ENCODE measurements at places on chromosomes 7 and 10.

GRCh38 chr10:29877793-29878491 is 181.4 kb downstream of the JCAD start:
- DNase-seq, result no peak

- DNase-seq, result peak; percentile 11
Measured at GRCh38 chr7:95396136-95397032, at the start of gene PON3. Gene PON3, minus strand, starts transcription at chr7:95396375. Its CDS starts 25 bp downstream, at chr7:95396350.

DNA sequence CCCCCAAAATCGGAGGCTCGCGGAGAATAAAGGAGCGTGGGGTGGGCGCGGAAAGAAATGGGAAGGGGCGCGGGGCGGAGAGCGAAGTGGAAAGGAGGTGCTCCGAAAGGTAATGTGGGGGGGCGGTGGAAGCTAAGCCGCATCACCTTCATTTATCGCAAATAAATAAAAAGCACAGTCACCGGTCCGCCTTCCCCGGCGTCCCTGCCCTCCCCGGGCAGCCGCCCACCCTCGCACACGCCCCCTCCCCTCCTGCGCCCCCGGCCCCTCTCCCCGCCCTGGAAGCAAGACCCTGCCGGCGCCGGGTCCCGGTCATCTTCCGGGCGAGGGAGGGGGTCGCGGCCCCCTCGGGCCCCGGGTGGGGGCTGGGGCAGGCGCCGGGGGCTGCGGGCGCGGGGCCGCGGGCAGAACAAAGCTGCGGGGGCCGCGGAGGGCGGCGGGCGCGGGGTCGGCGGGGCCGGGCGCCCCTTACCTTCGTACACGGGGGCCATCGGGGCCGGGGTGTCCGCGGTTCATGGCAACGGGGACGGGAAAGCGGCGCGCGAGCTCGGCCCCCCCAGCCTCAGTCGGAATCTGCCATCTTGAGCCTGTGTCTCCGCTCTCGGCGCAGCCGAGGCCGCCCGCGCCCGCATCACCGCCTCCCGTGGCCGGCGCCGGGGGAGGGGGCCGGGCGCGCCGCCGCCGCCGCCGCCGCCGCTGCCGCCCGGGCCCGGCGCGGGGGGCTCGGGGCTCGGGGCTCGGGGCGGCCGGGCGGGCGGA is 486 bp downstream of the HIPK2 start:
- DNase-seq, result peak; percentile 45

GRCh38 chr10:12661671-12662070 is 312.3 kb downstream of the CAMK1D start:
- DNase-seq, result no peak

- DNase-seq, result no peak
Measured at GRCh38 chr10:14001298-14002040, 329.3 kb downstream of the FRMD4A start.

GRCh38 chr7:124801330-124801895 is 35.8 kb upstream of the GPR37 start:
- DNase-seq, result no peak

DNA sequence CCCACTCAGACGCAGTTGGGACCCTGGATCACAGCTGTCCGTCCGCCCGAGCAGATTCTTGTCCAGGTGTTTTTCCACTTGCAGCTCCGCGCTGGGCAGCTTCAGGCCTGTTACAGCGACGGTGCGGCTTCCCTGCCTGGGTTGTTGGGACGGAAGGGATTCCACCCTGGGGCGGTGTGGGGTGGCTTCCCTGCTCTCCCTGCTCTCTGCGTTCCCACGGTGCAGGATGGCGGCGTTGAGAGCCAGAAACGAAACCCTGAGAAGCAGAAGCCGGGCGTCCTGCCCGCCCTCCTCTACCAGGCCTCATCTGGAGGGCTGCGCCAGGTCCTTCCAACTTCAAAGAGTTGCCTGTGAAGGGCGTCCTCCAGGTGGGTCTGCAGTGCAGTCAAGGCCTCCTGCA is 194.4 kb downstream of the ADARB2 start:
- DNase-seq, result no peak

DNA sequence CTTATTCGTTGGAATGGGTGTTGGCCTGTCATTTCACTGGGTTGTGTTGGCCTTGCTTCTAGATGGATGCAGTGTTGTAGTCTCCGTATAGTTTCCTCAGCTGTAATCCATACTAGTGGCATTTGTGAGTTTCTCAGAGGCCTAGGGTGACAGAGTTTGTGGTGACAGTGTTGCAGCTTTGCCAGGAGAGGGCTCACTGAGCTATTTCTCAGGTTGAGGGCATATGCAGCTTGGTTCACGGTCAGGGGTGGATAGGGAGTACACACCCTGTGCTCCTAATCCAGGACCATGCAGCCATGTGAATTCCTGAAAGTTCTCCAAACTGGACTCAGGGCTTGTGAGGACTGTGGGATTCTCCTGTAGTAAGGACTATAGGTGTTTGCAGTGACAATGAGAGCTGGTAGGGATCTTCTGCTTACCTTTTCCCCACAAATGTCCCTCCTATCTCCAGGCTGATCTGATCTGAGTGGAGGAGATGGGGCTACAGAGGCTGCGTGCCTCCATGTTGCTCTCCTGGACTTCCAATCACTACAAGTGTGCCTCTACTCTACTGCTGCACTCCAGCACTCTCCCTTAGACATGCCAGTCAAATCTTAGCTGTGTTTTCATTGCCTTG is 229.0 kb downstream of the STK31 start:
- peak; percentile 7 for DNase-seq

DNA sequence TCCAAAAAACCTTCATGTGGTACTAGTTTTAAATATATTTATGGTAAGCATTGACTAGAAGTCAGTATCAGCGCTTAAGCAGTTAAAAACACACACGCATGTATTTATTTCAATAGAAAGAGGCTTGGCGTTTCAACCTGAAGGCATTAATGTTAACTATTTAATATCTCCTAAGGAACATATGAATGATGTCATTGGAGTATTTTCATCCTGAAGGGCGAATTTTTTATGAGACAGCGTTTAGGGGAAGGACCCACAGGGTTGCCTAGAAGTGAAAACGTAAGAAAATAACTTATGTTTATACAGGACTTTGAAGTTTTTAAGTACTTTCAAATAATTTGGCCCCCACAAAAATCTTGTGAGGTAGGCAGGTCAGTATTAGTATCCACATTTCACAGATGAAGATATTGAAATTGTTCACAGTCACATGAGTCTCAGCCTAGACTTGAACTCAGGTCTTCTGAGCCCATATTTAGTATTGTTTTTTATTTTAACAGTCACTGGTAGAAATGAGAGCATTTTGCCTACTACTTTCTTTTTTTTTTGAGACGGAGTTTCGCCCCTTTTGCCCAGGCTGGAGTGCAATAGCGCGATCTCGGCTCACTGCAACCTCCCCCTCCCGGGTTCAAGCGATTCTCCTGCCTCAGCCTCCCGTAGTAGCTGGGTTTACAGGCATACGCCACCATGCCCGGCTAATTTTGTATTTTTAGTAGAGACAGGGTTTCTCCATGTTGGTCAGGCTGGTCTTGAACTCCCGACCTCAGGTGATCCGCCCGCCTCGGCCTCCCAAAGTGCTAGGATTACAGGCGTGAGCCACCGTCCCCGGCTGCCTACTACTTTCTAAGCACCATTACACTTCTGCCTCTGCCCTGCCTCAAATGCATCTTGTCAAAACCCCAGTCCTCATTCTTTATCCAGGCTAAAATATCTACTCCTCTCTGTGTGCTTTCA is 1.8 kb downstream of the SLK start:
- peak; percentile 33 for DNase-seq

GRCh38 chr7:128017862-128018845 is 13.1 kb downstream of the LRRC4 start:
- no peak for DNase-seq

DNA sequence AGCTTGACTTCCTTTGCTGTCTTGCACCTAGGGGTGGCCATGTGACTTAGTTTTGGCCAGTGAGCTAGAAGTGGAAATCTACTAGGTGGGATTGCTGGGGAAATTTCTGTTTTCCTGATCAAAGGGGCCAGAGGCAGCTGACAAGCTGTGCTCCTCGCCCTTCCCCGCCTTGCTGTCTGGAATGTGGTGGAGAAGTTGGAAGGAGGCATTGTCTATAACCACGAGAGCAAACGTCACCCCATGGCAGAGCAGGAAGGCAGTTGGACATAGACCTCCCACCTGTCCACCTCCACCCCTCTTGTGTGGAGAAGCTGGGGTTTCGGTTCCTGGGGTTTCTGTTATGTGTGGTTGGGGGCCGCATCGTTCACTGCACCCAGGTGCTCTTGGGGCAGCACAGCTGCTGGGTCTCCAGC is 7.3 kb downstream of the SFRP5 start:
- no peak for DNase-seq

DNA sequence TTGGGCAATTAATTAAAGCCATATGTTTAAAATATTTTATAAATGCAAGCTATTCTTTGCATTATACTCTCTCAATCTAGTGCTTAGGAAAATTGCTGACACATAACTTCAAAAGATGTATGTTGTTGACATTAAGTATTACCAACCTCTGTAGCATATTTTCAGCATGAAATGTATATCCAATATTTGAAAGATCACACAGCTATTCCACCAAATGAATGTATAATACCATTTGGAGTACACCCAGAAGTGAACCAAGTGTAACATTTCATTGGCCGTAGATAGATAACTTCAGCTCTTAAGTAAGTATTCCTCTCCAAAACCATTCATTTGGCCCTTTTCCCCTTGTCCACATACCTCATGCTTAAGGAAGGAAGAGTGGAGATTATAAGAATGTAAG is 104.6 kb downstream of the HECTD2 start:
- DNase-seq, result no peak

DNA sequence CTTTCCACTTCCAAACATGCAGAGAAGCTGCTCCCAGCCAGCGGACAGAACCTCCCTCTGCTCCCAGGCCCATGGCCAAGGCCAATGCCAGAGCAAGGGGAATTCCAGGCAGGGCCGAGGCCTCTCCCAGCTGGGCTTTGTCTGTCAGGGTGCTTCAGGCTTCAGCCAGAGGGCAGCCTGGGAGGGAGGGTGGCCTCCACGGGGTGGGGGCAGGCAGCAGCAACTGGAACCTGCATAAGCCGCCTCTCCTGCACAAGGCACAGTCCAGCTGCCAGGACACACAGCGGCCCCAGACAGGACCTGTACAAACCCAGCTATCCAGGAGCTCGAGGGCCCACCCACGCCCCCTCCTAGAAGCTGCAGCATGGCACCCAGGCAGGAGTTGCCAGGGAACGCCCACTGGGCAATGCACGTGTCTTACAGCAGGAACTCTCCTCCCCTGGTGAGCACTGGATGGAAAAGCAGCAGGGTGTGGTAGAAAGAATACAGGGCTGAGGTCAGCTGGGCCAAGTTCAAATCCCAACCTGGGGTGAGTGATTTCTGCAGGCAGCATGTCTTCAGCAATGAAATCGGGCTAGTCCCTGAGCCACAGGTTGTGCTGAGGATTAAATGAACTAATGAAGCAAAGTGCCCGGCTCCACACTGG is 7.6 kb downstream of the FAM53B start:
- no peak for DNase-seq

GRCh38 chr7:51666751-51667150 is 350.1 kb upstream of the COBL start:
- no peak for DNase-seq

DNA sequence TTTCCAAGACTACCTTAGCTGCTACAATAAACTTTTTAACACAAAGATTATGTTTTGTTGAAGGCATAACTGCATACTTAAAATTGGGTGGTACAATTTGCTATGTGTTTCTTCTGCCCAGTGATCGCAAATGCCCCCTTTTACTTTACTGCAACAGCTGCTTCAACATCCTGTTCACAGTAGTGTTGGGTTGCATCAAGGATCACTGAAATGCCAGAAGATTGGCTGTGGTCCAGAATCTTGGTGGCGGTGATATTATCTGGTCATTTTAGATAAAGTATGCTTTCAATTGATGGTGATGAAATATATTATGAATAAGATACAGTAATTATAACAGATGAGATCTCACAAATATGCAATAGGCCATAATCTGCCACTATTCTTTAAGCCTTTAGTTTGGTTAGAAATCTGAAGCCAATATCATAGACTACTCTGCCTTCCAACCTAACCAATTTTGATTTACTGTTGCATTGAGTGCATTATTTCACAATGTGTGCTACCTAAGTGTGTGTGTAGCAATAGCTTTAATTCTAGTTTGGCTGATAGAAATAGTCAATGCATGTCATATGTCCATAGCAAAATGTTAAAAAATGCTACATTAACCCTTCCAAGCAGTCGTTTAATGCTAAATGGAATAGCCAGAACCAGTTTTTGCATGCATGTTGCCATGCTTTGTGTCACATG is 29.8 kb upstream of the ING3 start:
- DNase-seq, result no peak

GRCh38 chr10:28754930-28755718 is 77.8 kb downstream of the BAMBI start:
- DNase-seq, result no peak

DNA sequence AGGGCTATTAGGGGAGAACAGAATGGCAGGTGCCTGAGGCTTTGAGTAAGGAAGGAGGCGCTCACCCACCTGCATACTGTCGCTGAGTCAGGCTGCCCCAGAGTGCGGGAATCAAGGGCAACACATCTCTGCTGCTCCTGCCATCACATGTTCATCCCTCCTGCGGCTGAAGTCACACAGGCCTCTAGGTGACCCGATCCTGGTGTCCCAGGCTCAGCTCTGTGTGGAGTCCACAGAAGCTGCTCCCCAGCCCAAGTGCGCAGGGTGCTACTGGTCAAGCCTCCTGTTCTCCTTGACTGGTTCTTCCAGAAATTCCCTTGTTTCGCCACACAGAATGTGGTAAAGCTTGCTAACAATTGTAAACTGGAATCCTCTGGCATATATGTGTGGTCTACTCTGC is 96.9 kb upstream of the IL6 start:
- no peak for DNase-seq

DNA sequence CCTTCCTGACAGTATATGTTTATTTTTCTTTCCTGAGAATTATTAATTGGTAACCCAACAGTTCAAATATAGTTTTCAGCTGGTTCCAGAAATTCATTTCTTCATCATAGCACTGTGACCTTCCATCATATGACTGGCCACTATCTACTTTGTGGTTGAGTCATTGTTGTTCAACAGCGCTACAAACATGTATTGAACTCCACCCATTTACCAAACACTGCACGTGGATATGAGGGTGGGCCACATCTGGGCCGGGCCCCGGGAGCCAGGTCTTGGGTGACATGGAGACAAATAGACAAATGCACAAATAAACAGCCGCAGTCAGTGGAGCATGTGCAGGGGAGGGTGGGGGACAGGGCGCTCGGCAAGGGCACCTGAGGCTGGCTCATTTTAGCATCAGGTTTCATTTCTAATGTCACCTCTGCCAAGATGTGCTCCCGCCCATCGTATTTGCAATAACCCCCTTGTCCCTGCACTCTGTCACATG is 24.0 kb upstream of the EEPD1 start:
- no peak for DNase-seq

DNA sequence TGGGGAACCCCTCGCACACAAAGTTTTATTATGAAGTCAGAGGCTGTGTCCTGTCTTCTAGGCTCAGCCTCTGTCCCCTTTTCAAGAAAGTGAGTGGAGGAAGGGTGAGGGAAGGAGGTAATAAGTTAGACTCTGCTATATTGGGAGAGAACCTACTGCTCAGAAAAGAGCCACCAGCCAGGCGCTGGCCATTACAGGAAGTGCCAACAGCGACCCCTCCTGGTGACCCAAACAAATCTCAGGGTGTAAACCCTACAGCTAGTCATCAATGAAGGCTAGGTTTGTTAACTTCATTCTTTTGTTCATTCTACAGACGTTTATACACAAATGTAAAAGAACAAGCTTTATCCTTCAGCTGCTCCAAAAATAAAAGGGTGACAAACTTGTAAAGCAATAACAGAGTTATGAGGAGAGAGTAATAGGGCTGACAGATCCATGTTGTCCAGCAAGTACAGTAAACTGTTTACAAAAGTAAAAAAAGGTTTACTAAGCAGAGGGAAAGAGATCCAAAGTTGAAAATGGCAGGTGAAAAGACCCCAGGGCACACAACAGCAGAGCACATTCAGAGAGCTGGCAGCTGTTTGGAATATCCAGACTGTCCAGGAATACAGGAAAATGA is 82.7 kb downstream of the FAM204A start:
- no peak for DNase-seq

- no peak for DNase-seq
Measured at GRCh38 chr10:132906106-132906505, 36.3 kb downstream of the CFAP46 start.

All from CD4-positive, alpha-beta T cell treated with Interferon alpha-2 for 1 hour (primary cell).